ENCODE measurements at places on chromosomes 1 and 21.

GRCh38 chr1:27650171-27650538 is 15.2 kb upstream of the FGR start:
- no peak for DNase-seq

DNA sequence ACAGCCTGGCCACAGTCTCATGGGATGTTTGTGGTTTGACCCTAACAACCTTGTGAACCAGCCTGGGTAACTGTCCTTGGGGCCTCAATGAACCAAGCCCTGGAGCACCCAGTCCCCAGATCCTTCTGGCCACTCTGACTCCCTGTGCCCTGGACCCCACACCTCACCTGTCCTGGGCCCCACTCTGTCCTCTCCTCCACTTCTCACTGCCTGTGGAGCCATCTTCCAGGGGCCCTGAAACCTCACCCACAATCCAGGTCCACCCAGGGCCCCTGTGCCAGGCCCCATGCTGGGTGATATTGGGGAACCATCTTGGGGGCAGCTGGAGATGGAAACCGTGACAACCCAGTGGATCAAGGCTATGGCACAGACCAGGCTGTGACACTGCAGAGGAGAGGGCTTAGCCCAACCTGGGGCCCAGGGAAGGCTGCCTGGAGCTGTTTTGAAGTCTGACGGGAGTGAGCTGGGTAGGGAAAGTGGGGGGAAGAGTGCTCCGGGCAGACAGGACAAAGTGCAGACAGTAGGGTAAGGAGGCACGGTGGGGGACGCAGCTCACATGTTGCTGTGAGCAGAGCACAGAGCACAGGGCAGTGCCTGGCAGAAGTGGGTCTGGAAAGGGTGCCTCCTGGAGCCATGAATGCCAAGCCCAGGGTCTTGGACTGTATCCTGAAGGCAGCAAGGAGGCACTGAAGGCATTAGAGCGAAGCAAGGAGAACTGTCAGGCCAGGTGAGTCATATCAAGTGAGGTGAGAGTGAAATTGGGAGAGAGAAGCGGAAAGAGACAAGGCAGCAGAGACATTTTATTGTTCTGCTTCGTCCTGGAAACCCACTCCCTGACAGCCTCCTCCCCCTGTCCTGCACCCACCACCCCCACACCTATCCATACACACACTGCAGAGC is 12.1 kb upstream of the LRP8 start:
- DNase-seq: no peak

- no peak for DNase-seq
Measured at GRCh38 chr1:10210841-10211804, 753 bp downstream of the KIF1B start.

DNA sequence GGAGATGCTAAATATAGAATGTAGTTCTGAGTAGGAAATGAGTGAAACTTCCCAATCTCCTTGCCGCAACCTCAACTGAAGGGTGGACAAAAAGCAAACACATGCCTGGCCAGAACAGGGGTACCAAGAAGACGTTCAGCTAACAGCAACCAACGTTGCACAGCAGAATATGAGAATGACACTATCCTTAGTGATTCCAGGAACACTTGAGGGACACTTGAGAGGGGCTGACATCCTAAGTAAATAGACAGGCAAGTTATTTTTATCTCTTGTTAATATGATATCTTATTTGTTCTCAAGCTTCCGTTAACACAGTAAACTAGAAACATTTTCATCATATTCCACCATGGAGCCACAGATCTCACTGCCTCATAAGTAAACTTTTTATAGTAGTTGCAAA is 908 bp downstream of the KRTAP19-1 start:
- no peak for DNase-seq

- no peak for DNase-seq
Measured at GRCh38 chr1:234965111-234965510, 163.5 kb downstream of the TOMM20 start.
